ENCODE measurements at places on chromosomes 4 and X.

DNA sequence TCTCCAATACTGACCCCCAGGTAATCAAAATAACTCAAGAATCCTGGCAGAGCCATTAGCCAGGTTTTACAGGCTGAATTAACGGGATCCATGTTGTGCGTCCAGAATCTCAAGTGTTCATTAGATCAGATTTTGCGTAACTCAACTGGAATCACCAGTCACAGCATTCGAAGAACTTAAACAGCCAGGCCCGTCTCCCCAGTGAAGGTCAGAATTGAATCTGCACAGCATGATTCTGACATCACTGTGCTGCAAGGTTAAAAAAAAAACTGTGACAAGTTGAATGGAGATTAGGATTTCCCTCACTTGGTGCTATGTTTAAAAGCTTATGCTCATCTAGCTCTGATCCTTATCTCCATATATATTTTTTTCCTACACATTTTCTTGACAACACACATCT lies 96.1 kb downstream of the ANOS1 start:
- DNase-seq, result no peak

GRCh38 chr4:139711461-139711860 lies 45.8 kb downstream of the MGST2 start:
- DNase-seq, result no peak

GRCh38 chrX:109681475-109682081 lies 51.5 kb downstream of the ACSL4 start:
- DNase-seq, result no peak

DNA sequence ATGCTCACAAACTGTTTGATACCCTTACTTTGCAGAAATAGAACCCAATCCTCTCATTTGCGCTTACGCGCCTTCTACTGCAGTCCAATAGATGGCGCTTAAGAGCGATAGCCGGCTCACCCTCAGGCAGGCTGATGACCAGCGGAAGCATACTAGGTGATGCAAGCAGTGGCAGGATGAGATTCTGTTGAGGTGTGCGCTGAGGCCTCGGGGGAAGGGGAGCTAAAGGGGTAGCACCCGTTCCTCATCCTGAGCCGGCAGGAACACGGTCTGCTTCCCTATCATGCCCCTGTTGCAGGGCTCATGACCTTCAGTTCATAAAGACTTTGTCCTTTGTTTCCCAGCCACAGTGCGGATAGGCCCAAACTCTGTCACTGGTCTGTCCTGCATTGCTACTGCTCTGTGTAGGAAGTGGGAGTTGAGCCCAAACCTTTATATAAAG lies 628.9 kb downstream of the TLL1 start:
- no peak for DNase-seq

DNA sequence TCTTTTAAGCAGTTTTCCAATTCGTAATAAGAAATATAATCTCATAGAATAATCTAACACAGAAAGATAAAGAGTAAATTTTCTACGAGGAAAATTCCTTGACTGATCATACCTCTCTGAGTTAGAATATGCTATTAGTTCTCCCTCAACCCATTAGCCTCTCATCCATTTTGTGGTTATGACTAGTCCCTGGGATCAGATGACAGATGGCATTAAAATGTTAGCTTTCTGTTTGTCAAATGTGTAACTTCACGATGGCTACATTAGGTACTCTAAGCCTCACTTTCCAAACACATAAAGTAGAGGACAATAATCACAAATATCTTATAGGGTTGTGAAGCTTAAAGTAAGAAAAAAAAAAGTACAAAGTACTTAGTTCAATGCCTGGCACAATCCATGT lies 112.2 kb downstream of the ZAR1 start:
- DNase-seq, result no peak

GRCh38 chr4:159155119-159155518 lies 52.2 kb downstream of the RAPGEF2 start:
- DNase-seq, result no peak

- no peak for DNase-seq
Observed at GRCh38 chr4:155944516-155944915, 9.2 kb downstream of the CTSO start.

DNA sequence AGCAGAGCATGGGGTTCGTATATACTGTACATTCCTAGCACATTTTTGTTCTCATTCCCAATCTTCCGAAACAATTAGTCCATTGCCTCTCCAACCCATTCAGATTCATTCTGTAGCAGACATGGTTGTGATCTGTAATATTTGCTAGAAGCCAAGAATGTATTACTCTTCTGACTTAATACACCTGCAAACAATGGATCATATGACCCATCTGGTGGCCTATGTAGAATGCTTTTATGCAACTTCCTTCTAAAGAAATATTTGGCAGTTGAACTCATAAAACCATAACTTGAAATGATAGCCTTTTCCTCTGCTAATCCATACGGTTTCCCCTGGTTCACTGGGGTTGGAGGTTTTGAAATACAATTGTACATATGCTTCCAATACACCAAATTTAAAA lies 32.8 kb upstream of the SGMS2 start:
- DNase-seq, result no peak

DNA sequence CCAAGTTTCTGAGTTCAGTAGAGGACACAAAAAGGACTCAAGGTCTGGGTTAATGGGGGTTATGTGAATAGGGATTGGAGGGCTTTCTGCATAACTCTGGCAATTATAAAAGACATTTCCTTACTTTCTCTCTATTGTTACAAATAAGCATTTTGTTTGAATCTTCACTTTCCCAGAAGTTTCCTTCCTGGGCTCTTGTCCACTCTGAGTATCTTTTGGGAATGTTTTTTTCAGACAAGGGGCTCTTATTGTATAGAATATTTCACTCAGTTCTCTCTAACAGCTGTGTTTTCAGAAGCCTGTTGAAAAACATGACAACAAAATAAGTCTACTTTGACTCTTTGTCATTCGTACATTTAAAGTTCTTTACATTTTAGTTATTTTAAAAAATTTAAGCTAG lies 57.6 kb upstream of the MAP9 start:
- DNase-seq, result no peak

DNA sequence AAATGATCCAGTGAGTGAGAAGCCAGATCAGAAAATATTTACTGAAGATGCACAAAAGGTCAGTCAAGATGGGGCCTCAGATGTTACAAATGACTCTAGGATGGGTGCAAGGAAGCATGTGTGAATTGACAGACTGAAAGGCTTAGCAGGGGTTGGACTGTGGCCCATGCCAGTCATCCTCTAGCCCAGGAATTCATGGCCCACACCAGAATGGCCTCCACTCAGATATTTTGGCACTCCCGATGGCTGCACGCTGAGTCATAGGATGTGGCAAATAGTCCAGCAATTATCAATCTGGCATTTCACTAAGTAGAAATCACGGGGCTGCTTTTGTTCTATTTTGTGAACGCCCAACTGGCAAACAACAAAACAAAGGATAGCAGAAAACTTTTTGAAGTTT lies 406.5 kb downstream of the IQCM start:
- DNase-seq, result no peak

DNA sequence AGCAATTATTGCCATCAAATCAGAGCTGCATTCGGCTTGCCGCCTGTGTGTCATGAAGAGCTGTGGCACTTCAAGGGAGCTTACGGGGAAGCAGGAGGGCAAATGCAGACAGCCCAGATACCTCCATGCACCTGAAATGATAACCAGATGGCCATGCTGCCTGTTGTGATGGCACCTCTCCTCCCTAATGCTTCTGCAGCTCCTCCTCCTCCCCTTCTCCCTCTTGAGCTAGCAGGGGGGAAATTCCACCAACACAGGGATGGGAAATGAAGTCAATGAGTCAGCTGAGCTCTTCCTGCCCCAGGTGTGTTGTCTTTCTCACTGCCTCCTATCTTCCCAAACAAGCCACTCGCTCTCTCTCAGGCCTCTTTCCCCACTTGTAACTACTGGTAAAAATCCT lies 565.0 kb downstream of the BCOR start:
- DNase-seq, result no peak

DNA sequence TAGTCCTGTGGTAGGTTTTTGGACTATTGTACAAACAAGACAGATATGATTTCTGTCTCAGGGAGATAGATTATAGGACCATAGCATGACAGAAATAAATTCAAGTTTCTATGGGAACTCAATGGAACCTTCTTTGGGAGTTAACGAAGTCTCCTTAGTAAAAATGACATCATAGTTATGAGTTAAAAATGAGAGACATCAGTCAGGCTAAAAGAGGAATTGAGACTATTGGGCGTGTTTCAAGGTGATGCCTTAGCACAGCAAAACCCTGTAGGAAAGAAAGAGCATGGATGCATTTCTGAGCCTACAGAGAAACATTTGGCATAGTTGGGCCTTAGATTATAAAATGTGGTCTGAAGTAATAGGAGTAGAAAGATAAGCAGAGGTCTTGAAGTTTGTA lies 1909.1 kb upstream of the PCDH7 start:
- DNase-seq, result no peak

DNA sequence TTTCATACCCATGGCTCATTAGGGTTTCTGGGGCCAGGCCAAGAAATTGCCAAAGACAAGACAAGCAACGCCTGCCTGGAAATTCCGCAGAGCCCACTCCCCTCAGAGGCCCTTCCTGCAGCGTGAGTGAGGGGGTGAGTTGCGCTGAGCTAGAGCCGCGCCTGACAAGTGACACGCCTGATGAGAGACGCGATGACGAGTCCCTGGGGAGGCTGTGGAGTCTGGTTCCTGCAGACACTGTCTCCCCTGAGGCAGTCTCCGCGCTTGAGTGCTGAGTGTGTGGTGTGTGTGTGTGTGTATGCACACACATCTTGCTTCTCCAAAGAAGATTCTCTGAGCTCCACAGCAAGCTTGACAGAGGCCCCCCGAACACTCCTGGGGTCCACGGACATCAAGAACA lies 269.8 kb downstream of the BCOR start:
- DNase-seq, result no peak

DNA sequence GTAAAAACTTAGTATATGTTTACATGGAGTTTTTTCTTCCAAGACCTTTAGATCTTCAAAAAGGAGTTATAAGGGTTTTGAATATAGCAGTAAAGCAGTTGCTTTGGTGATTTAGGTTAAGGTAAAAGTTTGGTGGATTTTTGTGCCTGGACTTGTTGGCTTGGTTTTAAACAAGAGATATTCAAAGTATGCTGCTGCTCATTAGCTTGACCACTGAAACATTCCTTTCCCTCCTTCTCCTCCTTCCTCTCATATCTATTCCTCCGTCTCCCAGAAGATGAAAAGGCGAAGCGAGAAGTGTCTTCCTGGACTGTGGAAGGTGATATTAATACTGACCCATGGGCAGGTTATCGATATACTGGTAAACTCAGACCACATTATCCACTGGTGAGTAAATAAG lies 38.4 kb downstream of the METAP1 start:
- no peak for DNase-seq

GRCh38 chr4:163171590-163171989 lies 4.9 kb upstream of the NAF1 start:
- DNase-seq, result no peak

DNA sequence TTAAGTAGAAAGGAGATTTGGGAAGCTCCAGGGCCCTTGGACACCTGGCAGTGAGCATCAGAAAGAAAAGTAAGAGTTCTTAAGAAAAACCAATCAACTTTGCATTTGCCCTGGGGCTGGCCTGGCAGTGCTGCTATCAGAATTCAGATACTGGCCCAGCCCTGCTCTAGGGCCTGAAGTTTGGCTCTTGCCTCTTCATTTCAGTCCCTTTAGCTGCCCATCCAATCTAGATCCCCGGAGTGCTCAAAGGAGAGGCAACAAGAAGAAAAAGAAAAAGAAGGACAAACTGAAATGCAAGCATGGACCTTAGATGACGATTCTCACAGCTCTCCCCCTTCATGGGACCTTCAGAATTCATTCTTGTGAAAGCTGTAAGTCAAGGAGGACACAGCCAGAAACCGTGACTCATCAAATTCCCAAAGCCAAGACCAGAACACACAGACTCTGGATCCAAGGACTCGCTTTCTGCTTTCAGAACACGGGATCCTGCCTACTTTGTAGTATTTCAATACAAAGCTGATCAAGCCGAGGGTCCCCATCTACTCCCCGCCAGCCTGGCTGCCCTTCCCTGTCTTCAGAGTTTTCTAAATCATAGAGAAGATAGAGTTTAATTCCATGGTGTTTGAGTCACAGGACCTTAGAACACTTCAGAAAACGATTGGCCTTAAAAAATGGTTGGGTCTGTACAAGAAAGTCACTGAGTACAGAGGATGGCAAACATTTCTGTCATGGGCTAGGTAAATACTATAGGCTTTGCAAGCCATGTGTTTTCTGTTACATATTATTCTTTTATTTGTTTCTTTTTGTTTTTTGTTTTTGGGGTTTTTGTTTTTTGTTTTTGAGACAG lies 103.7 kb downstream of the RBM47 start:
- no peak for DNase-seq

DNA sequence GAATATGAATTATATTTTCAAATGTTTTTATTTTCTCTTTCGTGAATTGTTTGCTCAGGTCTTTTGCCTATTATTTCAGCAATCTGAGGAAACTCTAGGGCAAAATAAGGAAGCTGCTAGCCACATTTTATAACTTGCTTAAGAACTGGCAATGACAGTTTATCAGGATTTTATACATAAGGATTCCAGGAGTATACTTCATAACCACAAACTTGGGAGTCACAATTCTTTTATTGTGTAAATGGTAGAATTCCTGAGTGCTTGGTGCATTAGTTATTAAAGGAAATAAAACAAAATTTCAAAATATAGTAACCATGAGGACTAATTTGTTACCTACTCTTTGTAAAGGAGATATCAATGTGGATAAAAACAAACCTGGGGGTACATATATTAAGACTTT lies 54.4 kb downstream of the PALLD start:
- DNase-seq, result no peak

- no peak for DNase-seq
Observed at GRCh38 chrX:13064599-13065143, 20.3 kb upstream of the FAM9C start.

DNA sequence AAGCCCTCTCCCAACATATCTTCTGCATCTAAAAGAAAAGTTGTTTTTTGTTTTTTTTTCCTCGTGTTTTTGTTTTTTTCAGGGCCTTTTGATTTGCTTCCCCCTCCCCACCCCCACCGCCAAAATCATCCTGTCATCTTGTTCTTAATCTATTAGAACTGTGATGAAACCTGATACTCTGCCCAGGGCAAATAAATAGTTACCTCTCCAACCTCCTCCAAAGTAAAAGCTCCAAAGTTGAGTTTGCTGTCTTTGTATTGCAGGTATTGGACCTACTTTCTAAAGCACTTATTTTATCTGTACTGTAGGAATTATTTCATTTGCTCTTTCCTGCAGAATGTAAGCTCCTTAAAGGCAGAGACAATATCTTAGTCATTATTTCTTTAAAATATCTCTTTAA lies 172.9 kb downstream of the SOWAHB start:
- DNase-seq, result no peak

GRCh38 chr4:95290702-95291101 lies 258.1 kb downstream of the UNC5C start:
- DNase-seq, result no peak

DNA sequence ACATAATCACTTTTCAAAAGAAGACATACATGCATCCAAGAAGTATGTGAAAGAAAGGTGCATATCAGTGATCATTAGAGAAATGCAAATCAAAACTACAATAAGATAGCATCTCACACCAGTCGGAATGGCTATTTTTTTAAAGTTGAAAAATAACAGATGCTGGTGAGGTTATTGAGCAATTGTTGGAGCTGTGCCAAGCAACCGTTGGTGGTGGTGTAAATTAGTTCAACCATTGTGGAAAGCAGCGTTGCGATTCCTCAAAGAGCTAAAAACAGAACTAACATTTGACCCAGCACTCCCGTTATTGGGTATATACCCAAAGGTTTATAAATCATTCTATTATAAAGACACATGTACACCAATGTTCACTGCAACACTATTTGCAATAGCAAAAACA lies 14.2 kb downstream of the COX7B2 start:
- no peak for DNase-seq

Data from stimulated activated CD8-positive, alpha-beta memory T cell treated with anti-CD3 and anti-CD28 coated beads, Interleukin-7, amount 100 ng/mL, for 1 hour (primary cell).